ENCODE measurements at places on chromosomes 6 and 20.

DNA sequence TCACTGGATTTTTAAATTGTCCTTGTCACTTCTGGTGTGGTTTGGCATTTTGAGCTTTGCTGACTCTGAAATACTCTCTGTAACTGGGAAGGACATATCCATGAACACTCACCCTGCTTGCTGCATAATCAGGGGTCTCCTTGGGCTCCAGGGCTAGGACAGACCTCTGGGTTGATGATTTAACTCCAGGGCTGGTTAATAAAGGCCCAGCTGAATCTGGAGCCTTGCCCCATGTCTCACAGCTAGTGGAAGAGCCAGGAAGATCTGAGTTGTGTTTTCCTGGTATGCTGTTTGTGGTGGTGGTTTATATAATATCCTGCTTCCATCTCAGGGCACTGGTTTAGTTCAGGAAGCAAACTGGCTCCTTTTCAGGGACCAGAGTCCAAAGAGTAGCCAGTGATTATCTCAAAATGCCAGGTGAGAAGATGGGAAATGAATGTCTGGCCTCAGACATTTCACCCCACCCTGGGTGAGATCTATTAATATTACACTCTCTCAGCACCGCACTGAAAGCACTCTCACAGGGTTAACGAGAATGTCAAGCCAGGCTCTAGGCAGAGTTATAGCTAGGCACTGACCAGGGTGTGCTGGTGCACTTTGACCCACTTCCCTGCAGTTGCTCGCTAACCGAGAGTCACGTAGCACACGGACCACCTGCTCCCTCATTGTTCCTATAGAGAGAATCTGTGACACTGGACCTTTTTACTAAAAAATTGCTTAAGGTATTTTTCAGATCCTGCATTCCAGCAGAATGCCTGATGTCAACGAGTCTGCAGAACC lies 90.1 kb upstream of the SLC22A16 start:
- DNase-seq: no peak

DNA sequence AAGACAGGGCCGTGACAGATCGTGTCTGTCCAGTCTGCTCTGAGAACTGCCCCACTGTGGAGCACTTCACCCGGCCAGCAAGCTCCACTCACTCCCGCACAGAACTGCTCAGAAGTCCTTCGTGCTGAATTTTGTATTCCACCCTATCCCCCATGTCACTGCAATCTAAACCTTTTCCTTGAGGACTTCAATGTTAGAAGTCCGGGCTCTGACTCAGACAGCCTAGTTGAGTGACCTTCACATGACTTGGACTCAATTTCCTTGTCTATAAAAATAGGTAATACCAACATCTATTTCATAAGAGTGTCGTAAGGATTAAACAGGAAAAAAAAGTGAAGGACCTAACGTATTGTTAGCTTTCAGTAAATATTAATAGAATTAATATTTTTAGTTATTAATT lies 161.6 kb downstream of the QRSL1 start:
- no peak for DNase-seq

GRCh38 chr6:123527406-123527805 lies 109.3 kb downstream of the TRDN start:
- peak; percentile 2 for DNase-seq

GRCh38 chr6:163944897-163945296 lies 530.4 kb downstream of the QKI start:
- DNase-seq: no peak

DNA sequence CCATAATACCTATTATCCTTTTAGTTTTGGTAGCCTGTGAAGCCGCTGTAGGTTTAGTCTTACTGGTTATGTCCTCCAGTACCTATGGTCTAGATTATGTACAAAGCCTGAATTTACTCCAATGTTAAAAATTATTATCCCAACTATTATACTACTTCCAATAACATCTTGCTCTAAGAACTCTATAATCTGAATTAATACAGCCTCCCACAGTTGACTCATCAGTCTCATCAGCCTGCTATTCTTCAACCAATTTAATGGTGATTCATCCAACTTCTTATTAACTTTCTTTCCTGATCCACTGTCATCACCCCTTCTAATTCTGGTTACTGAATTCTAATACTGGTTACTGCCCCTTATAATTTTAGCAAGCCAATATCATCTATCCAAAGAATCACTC lies 370.3 kb upstream of the OPRM1 start:
- no peak for DNase-seq

- DNase-seq: no peak
These were observed 358.2 kb downstream of the ARHGAP18 start for GRCh38 chr6:129351807-129352206.

DNA sequence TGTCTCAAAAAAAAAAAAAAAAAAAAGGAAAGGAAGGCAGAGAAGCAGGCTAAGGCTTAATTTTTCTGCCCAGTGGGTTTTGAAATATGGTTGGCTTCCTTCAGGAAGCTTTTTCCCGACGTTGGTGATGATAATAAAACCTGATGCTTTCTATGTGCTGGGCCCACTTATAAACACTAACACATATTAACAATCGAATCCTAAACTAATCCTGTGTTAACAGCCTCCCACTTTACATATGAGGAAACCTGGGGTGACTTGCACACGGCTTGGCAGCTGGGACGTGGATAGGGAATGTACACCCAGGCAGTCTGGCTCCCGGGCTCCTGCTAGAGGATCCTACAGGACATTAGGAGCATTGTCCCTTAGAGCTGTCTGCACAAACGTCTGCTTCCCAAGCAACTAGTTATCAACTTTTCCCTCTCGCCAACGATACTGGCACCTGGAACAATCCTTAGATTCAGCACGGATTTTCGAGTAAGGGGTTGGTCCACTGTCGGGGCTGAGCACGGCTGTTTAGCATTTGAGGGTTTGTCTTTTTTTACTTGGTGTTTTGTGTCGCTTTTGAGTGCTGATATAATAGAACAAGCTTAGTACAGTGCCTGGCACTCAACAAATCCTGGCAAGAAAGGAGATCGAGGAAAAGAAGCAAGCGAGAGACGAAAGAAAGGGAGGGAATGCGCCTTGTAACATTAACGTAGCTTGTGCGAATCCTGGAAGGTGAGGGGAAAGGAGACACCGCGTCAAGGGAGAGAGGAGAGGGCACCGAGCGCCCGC lies 622 bp upstream of the KIZ start:
- DNase-seq: peak; percentile 9

DNA sequence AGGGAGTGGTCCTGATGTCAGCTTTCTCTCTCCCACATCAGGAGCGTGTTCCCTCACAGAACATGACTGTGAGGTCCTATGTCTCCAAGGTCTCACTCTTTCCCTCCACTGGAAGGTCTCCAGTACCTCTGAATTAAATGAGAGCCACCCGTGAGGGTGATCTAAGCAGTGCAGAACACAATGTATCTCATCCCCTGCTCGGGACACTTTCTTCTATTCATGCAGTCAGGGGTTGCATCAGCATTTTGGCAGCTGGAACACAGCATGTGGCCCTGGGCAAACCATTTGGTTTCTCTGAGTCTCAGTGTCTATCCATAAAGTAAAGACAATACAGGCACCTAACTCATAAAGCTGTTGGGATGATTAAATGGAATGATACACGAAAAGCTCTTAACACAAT lies 34.2 kb downstream of the MAFB start:
- DNase-seq: no peak

GRCh38 chr6:31394381-31394780 lies 9.0 kb upstream of the MICA start:
- DNase-seq: no peak

GRCh38 chr20:5128886-5129285 lies 2.1 kb downstream of the CDS2 start:
- no peak for DNase-seq

- no peak for DNase-seq
These were observed 12.5 kb downstream of the PRDM1 start for GRCh38 chr6:106098383-106099234.

GRCh38 chr6:44682987-44683779 lies 295.7 kb downstream of the CDC5L start:
- DNase-seq: no peak
